Upper lobe of right lung (tissue), 1 donor: ENCODE measurements at places on chromosomes 12 and 14. TPM values are rescaled to one million over a fixed set of nuclear protein-coding genes. Genes with fewer than 3 reads are reported as not detected.

DNA sequence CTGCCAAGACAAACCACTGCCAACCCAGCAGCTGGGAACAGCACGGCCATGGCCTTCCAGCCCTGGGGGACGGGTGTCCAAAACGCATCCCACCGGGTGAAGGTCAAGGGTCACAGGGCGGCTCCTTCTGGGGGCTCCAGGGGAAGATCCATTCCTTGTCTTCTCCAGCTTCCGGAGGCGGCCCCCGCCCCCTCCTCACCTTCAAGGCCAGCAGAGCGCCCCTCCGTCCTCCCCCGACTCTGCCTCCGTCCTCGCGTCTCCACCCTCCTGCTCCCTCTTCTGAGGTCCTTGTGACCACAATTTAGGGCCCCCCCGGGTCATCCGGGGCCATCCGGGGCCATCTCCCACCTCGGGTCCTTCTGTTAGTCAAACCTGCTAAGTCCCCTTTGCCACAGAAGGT is 3.9 kb upstream of the NUDT14 start:
- DNase-seq, result no peak

The STK38L gene
- total RNA-seq, result 36.0 TPM

The MAX gene
- total RNA-seq, result 102 TPM

- DNase-seq, result no peak
Observed at GRCh38 chr12:124496584-124496983, 70.8 kb downstream of the NCOR2 start.
